Uterus (tissue), 4 donors: ENCODE measurements at places on chromosomes 11 and 22. TPM values are rescaled to one million over a fixed set of nuclear protein-coding genes. Genes with fewer than 3 reads are reported as not detected.

GRCh38 chr11:108093128-108093904 is 28.1 kb upstream of the ACAT1 start:
- no peak for DNase-seq

Gene ZNF280B
- total RNA-seq: not detected

GRCh38 chr11:2694995-2695939 is 4.5 kb downstream of the KCNQ1OT1 start:
- DNase-seq: no peak

GRCh38 chr11:111851067-111851466 is 20.3 kb downstream of the ALG9 start:
- no peak for DNase-seq

Gene TMEM191C
- 20.7 TPM for total RNA-seq

GRCh38 chr22:37686002-37686982 is at the start of gene NOL12:
NOL12 (plus strand) TSS chr22:37686343; CDS start chr22:37686393, 50 bp downstream.
- DNase-seq: peak; percentile 86

- no peak for DNase-seq
Measured at GRCh38 chr22:24105631-24106030, 75.7 kb upstream of the SUSD2 start.

DNA sequence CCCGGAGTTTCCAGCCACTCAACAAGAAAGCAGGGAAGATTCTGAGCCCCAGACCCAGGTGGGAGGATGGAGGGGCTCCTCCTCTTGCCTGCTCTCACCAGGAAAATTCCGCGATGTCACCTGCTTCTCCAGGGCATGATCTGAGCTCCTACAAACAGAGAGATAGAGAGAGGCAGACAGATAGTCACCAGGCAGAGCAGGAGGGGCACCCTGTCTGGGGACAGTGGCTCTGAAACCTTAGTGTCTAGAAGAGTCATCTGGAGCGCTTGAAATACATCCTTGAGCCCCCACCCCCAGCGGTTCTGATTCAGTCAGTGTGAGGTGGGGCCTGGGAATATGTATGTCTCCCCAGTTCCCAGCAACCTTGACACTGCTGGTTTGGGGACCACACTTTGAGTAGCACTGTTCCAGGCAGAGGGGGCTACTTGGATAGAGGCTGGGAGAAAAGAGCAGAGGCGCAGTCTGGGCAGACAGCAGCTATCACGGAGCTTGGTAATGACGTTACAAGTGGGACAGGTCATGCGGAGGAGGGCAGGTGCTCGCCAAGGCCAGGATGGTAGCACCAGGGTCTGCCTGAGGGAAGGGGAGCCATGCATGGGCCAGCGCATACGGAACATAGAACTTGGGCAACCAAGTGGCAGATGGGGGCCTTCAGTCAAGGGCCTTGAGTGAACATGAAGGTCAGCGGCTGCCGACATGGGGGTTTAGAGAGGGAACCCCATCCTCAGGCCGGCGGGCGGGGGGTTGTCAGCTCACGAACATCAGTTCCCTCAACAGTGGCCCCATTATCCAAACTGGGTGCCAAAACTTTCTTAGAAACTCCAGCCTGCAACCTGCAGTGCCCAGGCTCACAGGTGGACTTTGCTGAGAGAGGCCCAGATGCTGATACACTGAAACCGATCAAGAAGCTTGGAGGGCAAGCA is 60.9 kb upstream of the MYEOV start:
- no peak for DNase-seq

GRCh38 chr22:44493206-44493605 is 4.8 kb downstream of the RTL6 start:
- DNase-seq: no peak

- DNase-seq: no peak
Measured at GRCh38 chr22:46876357-46876934, 114.0 kb downstream of the TBC1D22A start.
